ENCODE measurements at places on chromosomes 7 and 10.

- peak; percentile 76 for DNase-seq
These were observed 2.1 kb upstream of the HOXA1 start for GRCh38 chr7:27097686-27098577.

DNA sequence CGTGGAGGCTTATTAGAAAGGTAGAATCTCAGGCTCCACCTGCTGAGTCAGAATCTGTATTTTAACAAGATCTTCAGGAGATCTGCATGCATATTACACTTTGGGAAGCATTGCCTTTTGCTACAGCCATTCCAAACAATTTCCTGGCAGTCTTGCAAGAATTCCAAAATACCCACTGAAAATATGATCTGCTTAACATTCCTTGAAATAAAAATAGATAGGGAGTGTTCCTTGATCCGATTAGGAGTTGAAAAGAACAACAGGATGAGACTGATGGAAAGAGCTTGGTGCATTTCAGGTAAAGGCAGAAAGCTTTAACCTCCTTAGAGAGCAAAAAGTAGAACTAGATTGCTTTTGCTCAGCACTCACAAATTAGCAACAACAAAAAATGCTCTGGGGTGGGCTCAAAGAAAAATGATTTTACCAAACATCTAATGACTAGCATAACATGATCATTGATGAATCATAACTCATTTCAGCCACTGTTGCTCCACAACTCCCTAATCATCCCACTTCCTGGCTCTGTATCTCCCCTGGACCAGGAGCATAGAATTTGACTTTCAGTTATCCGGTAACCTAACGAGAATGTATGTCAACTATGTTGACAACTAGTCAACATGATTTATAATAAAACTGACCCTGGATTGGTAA is 115.2 kb downstream of the RNLS start:
- DNase-seq: peak; percentile 13

- no peak for DNase-seq
These were observed 381.0 kb upstream of the TPK1 start for GRCh38 chr7:145216866-145217265.

- peak; percentile 34 for DNase-seq
These were observed 24.6 kb upstream of the FOXL3 start for GRCh38 chr7:265192-265997.

DNA sequence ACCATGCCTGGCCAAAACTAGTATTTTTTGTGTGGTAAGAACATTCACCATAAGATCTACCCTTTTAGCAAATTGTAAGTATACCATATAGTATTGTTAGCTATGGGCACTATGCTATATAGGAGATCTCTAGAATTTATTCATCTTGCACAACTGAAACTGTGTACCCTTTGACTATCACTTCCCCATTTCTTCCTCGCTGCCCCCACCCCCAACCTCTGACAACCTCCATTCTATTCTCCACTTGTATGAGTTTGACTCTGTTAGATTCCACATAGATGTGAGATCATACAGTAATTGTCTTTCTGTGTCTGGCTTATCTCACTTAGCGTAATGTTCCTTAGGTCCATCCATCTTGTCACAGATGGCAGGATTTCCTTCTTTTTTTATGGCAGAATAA is 3.6 kb downstream of the CASP7 start:
- no peak for DNase-seq

- no peak for DNase-seq
These were observed 330.6 kb upstream of the LRRN3 start for GRCh38 chr7:110760341-110760740.

DNA sequence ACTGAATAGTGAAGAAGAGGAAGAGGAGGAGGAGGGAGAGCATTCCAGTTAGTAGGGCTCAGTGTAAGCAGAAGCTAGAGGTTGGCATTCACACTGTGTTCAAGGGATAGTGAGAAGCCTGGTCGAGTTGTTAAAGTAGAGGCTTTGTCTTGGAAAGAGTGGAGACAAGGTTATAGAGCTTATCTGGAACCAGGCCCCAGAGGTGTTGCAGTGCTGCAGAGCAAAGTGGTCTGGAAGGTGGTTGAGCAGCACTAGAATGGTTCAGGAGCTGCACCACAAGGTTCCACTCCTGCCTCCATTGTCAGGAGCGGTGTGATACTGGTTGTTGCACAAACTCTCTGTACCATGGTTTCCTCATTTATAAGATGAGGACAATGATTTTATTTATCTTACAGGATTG is 8.8 kb upstream of the PCGF5 start:
- DNase-seq: no peak

GRCh38 chr7:158591944-158592343 is 4.3 kb upstream of the PTPRN2 start:
- no peak for DNase-seq
